Hematopoietic multipotent progenitor cell treated with erythropoietin and hydrocortisone succinate and interleukin-3 and kit ligand, for 15 days (in vitro differentiated cells): ENCODE measurements at places on chromosomes 4 and X.

- no peak for DNase-seq
Measured at GRCh38 chr4:171117457-171117856, 695.7 kb upstream of the GALNTL6 start.

- peak; percentile 20 for DNase-seq
Measured at GRCh38 chr4:89640620-89641366, 196.2 kb downstream of the SNCA start.

- DNase-seq = no peak
Measured at GRCh38 chr4:185145572-185145971, 2.5 kb downstream of the SLC25A4 start.

- DNase-seq = no peak
Measured at GRCh38 chr4:40800064-40800463, 50.3 kb downstream of the NSUN7 start.

DNA sequence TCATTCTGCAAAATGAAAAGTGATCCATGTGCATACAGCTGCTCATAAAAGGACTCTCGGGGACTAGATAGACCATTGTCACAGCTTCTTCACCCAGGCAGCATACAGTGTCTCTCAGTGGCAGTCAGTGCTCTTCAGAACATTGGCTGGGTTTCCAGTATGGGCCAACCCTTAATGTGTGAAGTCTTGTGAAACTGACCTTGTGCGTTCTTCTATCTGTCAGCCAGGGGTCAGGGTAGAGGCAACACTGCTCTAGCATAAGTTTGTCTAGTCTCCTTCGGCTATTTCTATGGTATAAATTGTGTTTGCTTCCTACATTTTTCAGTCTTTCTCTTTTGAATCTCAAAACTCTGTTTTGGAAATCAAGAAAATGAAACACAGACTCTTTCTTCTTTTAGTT, 37.0 kb upstream of the SMIM31 start:
- DNase-seq = no peak

GRCh38 chrX:119708936-119709335, 16.0 kb upstream of the SEPTIN6 start:
- no peak for DNase-seq

GRCh38 chr4:119728692-119729593, 100.3 kb upstream of the PDE5A start:
- no peak for DNase-seq
